ENCODE measurements at places on chromosomes 5 and 9. TPM values are rescaled to one million over a fixed set of nuclear protein-coding genes. Genes with fewer than 3 reads are reported as not detected.

Gene RNF180
- polyA plus RNA-seq = not detected

Gene KLHL9
- 18.1 TPM for polyA plus RNA-seq

Gene PAEP
- polyA plus RNA-seq = not detected

Gene C9
- not detected for polyA plus RNA-seq

Gene PCDHB14
- not detected for polyA plus RNA-seq

Gene CTXN3
- polyA plus RNA-seq = not detected

Gene CDH9
- not detected for polyA plus RNA-seq

Gene CDO1
- polyA plus RNA-seq = not detected

Gene SPINK6
- not detected for polyA plus RNA-seq

Gene PCDHGB7
- 0.03 TPM for polyA plus RNA-seq

Gene ORM2
- not detected for polyA plus RNA-seq

Gene MORN5
- not detected for polyA plus RNA-seq

Gene PRDM9
- polyA plus RNA-seq = not detected

Gene PPP3R2
- polyA plus RNA-seq = not detected

Gene NMUR2
- not detected for polyA plus RNA-seq

Gene ADGRV1
- not detected for polyA plus RNA-seq

Gene PRLR
- polyA plus RNA-seq = not detected

Gene GADD45G
- polyA plus RNA-seq = not detected

Gene SNCAIP
- polyA plus RNA-seq = not detected
